ENCODE measurements at places on chromosomes 2 and 18. TPM values are rescaled to one million over a fixed set of nuclear protein-coding genes. Genes with fewer than 3 reads are reported as not detected.

- DNase-seq, result peak; percentile 93
These were observed 80.1 kb downstream of the XDH start for GRCh38 chr2:31334311-31335026.

GRCh38 chr2:20224164-20224715, 690 bp downstream of the SDC1 start:
- DNase-seq, result no peak

DNA sequence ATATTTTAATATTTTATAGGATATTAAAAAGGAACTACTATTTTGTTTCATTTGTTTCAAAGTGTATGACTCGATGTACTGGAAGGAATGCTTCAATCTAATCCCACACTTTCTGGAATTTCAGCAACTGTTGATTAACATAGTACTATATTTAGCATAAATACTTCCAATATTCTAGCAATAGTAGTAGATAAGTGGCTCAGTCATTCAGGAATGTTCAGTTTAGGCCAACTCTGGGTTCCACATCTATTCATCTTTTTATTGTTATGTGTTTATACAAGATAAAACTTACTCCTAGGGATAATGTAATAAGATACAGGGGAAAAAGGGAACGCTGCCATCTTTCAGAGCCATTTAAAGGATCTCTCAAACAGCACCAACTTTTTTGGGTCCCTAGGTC, 22.3 kb upstream of the ORC2 start:
- DNase-seq, result no peak

GRCh38 chr2:168907940-168908662, 7.0 kb downstream of the G6PC2 start:
- no peak for DNase-seq

DNA sequence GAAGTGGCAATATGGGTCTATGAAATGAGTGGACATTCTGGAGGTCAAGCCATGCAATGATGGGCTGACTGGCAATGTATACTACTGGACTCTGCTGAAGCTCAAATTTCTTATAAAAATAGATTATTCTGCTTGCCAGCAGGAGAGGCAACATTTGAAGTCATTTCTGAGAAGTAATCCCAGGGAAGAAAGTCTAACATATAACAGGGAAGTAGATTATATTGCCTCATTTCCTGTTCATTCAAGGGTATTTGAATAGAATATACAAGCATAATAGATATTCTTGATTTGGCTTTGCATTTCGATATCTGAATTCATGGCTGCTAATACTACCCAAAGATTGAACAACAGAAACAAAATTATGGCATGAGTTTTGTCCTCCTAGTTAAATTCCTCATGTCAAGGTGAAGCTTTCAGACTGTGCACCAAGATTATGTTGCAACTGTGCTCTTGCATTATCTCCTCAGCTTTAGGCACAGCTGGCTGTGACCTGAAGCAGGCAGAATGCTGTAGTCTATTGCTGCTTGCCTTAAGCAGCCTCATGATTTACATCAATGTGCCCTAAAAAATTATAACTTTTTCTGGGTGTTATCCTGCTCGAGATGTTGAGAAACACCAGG, 13.3 kb upstream of the TMX3 start:
- DNase-seq, result no peak

DNA sequence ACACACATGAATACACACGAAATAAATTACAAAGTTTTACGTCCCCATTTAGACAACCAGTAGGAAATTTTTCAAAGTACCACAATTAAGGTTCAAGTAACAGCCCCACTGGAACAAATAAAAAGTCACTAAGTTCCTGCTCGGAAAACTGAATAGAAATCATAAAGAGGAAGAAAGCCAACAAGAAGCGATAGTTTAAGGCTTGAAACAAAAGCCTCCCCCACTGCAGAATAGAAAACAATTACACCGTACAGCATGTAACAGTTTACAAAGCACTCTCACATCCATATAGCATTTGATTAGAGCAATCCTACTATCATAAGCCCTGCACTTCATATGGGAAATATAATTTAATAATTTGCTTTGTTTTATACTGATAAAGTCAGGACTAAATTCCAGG, 15.5 kb downstream of the KLF7 start:
- no peak for DNase-seq

DNA sequence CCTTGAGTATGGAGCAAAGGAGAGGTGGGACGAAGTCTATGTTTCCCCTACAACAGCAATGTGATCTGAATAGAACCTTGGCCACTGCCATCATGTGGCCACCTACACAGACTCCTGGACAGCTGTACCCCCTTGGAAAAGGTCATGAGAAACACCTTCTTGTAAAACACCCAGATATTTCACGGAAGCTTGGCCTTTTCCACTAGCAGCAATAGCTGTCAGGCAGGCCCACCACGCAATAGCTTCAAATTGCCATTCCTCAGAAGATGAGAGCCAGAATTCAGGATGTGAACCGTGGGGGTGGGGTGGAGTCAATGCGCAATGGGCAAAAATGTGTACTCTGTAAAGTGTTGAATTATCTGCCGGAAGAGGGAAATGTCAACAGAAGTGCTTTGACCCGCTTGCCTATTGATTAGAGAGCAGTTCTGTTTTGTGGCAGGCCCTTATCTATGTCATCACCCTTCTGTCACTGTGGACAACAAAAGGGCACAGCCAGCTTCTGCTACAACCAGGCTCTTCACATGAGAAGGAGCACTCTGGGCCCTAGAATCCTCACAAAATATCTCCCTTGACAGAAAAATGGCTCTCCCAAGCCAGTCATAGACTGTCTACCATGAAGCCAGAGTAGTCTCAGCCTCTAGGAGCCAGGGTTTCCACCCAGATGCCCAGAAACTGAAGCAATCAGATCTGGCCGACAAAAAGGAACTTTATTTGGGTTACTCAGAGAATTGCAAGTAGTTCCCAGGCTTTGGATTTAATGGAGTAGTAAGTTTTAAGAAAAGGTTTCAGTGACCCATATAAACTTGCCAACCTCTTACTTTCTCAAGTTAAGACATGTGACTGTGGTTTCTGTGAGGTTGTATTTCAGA, 9.5 kb downstream of the INPP1 start:
- DNase-seq, result no peak

ERICH2 gene
- total RNA-seq, result 1.4 TPM

All from PC-3 (cell line).